ENCODE measurements at places on chromosomes 3 and 15. TPM values are rescaled to one million over a fixed set of nuclear protein-coding genes. Genes with fewer than 3 reads are reported as not detected.

GRCh38 chr3:189822726-189823125 is 191.5 kb downstream of the TP63 start:
- no peak overlapping the region for H3K4me3 ChIP-seq
- H3K27ac ChIP-seq, result no peak overlapping the region
- peaks cover 3% of the 10 kb centered on the region for H3K27me3 ChIP-seq
- H3K36me3 ChIP-seq, result no peaks in the 10 kb centered on the region
- H3K4me1 ChIP-seq, result no peaks in the 10 kb centered on the region

DNA sequence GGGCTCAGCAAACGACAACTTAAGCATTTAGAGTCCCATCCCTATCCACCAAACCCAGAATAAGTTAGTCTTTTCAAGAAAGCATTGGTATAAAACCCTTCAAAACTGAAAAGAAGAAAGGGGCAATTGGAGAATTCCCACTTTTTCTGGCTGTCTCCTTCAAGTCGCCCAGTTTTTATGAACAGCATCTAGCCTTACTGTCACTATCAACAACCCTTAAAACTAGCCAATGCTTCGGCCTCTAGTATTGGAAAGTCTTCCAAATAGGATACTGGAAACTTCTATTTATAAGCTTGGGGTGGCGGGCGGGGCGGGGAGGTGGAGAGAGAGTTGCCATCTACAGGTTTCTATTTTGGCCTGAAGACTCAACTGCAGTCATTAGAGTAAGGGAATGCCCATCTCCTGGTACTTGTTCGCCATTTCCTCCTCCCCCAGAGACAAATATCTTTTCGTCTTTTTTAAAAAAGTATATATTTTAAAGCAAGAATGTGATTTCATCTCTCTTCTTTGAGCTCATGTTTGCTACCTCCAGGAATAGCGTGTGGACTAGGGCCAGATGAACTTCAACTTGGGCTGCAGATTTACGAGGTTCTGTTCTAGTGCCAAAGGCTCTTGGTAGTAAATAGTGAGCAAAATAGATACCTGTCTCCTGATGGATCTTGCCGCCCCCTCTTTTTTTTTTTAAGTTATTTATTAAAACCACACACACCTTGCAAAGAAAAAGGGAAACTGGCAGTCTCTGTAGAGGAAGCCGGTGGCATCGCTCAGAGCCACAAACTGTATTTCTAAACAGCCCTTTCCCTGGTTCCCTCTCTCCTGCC is 2.7 kb downstream of the BCL6 start:
- H3K4me1 ChIP-seq, result peaks cover 38% of the 10 kb centered on the region
- no peaks in the 10 kb centered on the region for H3K27me3 ChIP-seq
- peaks cover 22% of the 10 kb centered on the region for H3K36me3 ChIP-seq
- H3K4me3 ChIP-seq, result peak overlapping the region; percentile 90

DNA sequence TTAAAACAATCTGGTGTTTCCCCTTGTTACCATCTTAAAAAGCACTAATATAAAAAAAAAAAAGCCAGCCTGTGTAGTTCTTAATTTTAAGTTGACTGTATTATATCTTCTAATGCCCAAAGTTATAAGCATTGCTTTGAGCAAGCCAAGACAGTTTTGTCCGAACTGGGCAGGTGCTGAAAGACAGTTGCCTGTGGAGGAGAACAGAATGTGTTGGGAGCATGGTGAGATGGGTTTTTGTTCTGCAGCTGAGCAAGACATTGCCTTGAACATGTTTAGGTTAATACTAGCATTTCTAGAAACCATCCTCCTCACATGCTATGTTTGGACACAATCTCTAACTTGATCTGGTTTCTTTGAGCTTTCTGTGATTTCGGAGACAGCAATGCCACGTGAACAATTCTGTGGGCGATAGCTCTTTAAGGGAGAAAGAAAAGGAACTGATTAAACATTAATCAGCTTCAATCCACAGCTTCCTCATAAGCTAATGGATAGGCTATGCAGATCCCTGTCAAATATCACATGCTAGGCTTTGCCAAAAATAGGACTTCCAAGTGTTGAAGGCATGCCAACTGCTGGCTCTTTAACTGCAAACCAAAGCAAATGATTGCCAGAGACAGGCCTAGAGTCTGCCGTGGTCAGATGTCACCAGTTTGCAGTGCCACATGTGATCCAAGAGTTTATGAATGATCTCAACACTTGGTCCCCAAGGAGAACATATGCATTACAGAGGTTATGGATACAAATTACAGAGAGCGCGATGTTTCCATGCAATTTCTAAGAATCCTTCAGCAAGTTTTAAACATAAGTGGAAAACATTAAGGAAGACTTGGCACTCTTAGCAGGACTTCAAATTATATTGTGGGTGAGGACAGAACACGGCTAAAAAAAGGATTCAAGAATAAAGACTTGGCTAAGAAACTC is 428.1 kb downstream of the ROBO2 start:
- H3K4me3 ChIP-seq, result no peak overlapping the region
- no peaks in the 10 kb centered on the region for H3K36me3 ChIP-seq
- DNase-seq, result no peak
- H3K4me1 ChIP-seq, result no peaks in the 10 kb centered on the region
- no peaks in the 10 kb centered on the region for H3K27me3 ChIP-seq
- H3K27ac ChIP-seq, result no peak overlapping the region

WNT7A gene
- 0.29 TPM for total RNA-seq

SUSD5 gene
- total RNA-seq, result not detected

SPESP1 gene
- 1.5 TPM for total RNA-seq

DNA sequence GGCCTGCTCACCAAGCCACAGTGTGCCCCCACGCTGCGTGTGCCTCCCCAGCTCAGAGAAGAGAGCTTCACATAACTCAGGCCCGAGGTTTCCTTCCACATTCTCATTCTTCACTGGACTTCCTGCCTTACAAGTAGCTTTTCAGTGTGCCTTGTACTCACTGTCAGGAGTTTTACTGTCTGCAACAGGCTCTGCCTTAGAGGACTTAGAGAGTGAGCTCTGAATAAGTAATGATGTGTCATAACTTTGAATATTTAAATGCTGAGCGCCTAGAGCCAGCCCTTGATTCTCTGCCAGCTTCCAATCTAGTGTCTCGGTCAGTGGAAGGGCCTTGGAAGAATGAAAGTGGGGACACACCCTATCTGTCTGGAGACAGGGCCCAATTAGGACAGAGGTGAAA is 41.8 kb downstream of the ITGB5 start:
- no peak for DNase-seq
- H3K27ac ChIP-seq, result no peak overlapping the region
- H3K4me1 ChIP-seq, result no peaks in the 10 kb centered on the region

DNA sequence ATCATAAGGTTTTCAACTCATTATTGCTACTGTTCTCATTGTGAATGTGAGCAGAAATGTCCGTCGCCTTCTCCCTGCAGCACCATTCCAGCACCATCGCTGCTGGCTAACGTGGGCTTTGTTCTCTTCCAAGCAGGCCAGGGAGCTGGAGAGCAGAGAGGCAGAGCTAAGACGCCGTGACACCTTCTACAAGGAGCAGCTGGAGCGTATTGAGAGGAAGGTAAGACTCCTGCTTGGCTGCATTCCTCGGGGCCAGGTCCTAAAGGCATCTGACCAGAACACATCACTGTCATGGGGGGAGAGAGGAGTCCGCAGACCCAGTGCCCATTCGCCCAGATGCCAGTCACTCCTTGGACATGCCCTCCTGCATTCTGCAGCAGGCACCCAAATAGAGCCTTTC is 130.4 kb upstream of the PLXNA1 start:
- no peaks in the 10 kb centered on the region for H3K4me1 ChIP-seq
- DNase-seq, result no peak
- peaks cover 1% of the 10 kb centered on the region for H3K36me3 ChIP-seq
- no peaks in the 10 kb centered on the region for H3K27me3 ChIP-seq
- H3K27ac ChIP-seq, result no peak overlapping the region

GRCh38 chr3:20042331-20042730 is 2.1 kb downstream of the KAT2B start:
- no peaks in the 10 kb centered on the region for H3K36me3 ChIP-seq
- peak overlapping the region; percentile 91 for H3K4me3 ChIP-seq
- peak overlapping the region; percentile 94 for H3K27ac ChIP-seq
- peaks cover 67% of the 10 kb centered on the region for H3K4me1 ChIP-seq
- no peak for DNase-seq
- H3K27me3 ChIP-seq, result no peaks in the 10 kb centered on the region

GRCh38 chr15:64623347-64623996 is 151.9 kb downstream of the RBPMS2 start:
- H3K36me3 ChIP-seq, result peaks cover 13% of the 10 kb centered on the region
- no peaks in the 10 kb centered on the region for H3K27me3 ChIP-seq
- peaks cover 82% of the 10 kb centered on the region for H3K4me1 ChIP-seq
- peak overlapping the region; percentile 90 for H3K27ac ChIP-seq
- DNase-seq, result peak; percentile 73
- no peak overlapping the region for H3K4me3 ChIP-seq

- H3K4me3 ChIP-seq, result no peak overlapping the region
- H3K27ac ChIP-seq, result no peak overlapping the region
- DNase-seq, result no peak
- H3K36me3 ChIP-seq, result no peaks in the 10 kb centered on the region
Observed at GRCh38 chr3:195023989-195024388, 247.0 kb downstream of the XXYLT1 start.

DNA sequence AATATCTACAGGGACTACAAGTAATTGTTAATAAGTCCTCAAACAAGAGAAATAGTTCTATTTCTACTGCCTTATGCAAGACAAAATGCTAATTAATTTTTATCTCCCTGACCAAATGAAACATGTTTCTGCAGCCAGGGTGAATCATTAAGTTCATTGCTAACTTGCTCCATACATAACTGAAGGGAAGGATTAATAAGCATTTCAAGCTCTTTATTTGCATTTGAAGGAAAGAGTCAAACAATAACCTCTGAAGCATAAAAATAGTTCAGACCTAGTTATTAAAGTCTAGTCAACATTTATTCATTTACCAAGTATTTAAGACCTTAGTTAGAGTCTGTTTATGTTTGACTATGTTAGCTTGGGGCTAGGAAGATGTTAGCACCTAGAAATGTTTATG is 120.0 kb downstream of the ATP1B3 start:
- H3K4me1 ChIP-seq, result no peaks in the 10 kb centered on the region
- no peak overlapping the region for H3K4me3 ChIP-seq
- H3K36me3 ChIP-seq, result no peaks in the 10 kb centered on the region
- H3K27ac ChIP-seq, result no peak overlapping the region

DNA sequence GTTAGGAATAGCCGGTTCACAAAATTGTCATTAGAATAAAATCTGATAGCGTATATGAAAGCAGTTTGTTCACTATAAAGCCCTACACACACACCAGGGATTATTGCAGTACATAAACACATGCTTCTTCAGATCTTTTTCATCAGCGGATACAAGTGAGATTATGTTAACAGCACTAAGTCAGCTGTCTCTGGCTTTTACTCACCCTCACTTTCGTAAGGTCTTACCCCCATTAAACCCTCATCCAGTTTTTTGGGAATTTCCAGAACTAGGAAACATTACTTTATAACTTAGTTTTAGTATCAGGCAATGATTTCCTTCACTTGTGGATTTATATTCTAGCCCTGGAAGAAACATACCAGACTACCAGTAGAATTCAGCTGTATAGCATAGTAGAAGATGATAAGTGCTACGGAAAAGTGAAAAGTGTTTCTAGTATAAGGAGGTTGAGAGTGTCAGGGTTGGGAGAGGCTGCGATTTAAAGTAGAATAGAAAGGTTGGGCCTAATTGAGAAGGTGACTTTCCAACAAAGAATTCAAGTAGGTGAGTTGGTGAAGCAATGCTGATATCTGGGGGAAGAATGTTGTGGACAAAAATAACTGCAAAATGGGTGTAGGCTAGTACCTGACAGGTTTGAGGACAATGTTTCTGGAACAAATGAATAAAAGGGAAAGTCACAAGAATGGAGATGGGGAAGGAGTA is 22.7 kb downstream of the TMEM207 start:
- no peak overlapping the region for H3K4me3 ChIP-seq
- no peaks in the 10 kb centered on the region for H3K27me3 ChIP-seq
- peaks cover 8% of the 10 kb centered on the region for H3K4me1 ChIP-seq

TMEM43 gene
- 31.0 TPM for total RNA-seq

DNA sequence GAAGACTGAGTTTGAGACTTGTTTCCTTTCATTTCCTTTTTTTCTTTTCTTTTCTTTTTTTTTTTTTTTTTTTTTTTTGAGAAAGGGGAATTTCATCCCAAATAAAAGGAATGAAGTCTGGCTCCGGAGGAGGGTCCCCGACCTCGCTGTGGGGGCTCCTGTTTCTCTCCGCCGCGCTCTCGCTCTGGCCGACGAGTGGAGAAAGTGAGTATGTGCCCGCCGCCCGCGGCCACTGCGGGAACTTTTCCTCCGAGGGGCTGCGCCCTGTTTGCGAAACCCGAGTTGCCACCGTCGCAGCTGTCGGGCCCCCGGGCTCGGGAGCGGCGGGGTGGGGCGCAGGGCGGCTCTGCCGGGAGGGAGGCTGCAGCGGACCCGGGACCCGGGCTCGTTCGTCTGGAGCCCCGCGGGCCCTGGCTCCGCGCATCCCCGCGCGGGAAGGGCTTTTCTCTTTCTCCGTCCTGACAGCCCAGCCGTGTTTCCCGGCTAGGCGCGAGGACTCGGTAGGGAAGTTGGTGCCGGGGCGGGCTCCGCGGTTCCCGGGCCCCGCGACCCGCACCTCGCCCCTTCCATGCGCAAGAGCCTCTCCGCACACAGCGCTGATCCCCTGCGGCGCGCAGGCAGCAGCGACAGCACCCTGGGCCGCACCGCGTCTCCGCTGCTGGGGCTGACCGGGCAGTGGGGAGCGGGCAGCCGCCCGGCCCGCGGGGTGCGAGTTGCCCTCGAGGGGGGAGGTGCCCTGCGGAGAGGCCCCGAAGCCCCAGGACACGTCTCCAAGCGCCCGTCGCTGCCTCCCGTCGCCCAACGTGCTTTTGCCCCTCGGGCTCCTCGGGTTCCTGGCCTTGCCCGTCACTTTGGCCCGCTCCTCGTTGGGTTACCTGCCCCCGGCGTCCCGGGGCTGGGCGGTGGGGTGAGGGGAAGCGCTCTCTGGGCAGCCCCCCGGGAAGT is 1.4 kb downstream of the IGF1R start:
- peaks cover 4% of the 10 kb centered on the region for H3K36me3 ChIP-seq
- peak overlapping the region; percentile 76 for H3K4me3 ChIP-seq

DNA sequence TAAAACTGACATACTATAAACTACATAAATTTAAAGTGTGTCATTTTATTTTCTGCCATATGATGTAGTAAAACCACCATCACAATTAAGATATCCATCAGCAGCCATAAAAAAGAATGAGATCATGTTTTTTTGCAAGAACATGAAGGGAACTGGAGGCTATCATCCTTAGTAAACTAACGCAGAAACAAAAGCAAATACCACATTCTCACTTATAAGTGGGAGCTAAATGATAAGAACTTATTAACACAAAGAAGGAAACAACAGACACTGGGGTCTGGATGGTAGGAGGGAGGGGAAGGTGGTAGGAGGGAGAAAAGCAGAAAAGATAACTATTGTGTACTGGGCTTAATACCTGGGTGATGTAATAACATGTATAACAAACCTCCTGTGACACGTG is 24.6 kb downstream of the CCDC14 start:
- no peak overlapping the region for H3K27ac ChIP-seq
- H3K27me3 ChIP-seq, result no peaks in the 10 kb centered on the region

Measured in activated CD4-positive, alpha-beta memory T cell treated with anti-CD3 and anti-CD28 coated beads for 36 hours (primary cell).